ENCODE measurements at places on chromosomes 12 and 14.

- DNase-seq: peak; percentile 33
These were observed 20.1 kb upstream of the CERS5 start for GRCh38 chr12:50187084-50187900.

DNA sequence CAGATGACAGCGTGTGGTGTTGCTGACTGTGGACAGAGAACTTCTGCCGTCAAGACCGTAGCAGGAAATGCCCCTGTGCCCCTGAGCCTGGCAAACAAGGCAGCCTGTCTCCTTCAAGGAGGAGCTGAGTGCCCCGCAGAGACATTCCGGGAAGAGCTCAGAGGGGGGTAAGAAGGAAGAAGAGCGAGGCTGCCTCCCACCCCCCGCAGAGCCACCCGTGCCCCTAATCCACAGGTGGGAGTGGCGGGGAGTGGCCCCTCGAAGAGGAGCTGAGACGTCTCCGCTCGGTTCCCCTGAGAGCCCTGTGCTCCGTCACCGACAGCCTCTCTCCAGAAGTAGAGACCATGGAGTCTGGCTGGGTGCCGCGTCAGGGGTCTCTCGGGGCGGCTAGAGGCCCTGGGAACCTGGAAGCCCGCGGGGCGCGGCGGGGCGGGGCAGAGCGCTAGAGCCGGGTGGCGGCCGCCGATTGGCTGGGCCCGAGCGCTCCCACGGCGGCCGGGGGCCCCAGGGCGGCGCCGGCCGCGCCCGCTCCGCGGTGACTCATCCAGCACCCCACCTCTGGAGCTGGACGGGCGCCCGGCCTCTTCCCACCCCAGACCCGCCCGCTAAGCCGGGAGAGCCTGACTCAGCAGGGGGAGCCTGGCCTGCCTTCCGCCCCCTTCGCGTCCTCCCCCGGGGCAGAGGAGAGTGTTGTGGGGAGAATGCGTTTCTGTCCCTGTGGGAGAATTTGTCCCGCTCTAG is 25.2 kb upstream of the KRT78 start:
- DNase-seq: peak; percentile 69

- DNase-seq: no peak
These were observed 1510.3 kb upstream of the SEL1L start for GRCh38 chr14:83044001-83044400.

- no peak for DNase-seq
These were observed 73.4 kb downstream of the DUSP6 start for GRCh38 chr12:89278862-89279261.

DNA sequence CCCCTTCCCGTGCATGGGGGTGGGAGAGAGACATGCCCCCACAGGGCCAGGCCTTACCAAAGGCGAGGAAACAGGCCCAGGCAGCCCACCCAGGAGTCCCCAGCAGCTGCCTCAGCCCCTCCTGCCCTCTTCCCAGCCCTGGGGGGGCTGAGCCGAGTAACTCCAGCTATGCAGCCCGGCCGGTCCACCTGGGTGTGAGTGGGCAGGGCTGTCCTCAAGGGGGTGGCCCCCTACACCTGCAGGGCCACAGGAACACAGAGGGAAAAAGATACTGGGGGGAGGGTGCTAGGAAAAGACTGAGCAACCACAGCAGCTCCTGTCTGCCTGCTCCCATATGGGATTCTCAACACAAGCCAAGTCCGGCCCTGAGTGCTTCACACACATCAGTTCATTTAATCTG is 7.6 kb downstream of the FIGNL2 start:
- no peak for DNase-seq

GRCh38 chr12:8948701-8949341 is 624 bp downstream of the M6PR start:
- peak; percentile 27 for DNase-seq

- no peak for DNase-seq
These were observed 3.3 kb downstream of the ZC3H10 start for GRCh38 chr12:56121204-56121870.

DNA sequence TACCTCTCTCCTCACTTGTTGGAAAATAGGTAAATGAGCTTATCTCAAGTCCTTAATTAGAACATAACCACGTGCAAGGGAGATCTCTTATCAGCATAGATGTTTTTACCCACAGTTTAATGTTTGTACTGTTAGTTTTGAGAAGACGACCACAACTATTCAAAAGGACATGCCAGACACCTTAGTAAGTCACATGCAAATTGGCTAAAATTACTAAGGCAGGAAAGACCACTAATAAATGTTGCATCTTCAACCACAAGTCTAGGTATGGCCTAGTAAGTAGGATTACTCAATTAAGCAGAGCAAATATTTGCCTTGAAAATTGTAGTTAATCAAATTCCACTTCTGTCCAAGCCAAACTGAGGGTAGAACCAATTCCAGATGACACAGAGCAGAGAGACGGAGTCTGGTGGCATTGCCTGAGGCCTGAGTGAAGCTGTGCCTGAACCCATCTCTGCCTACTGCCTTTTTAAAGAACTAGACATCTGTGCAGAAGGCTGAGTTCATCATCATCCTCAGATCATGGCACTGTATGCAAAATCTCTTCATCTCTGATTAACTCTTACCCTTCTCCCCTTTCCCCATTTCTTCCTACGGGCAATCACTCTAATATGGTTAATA is 29.7 kb upstream of the CHST11 start:
- no peak for DNase-seq

GRCh38 chr14:76919431-76920330 is 93.5 kb downstream of the LRRC74A start:
- DNase-seq: no peak

DNA sequence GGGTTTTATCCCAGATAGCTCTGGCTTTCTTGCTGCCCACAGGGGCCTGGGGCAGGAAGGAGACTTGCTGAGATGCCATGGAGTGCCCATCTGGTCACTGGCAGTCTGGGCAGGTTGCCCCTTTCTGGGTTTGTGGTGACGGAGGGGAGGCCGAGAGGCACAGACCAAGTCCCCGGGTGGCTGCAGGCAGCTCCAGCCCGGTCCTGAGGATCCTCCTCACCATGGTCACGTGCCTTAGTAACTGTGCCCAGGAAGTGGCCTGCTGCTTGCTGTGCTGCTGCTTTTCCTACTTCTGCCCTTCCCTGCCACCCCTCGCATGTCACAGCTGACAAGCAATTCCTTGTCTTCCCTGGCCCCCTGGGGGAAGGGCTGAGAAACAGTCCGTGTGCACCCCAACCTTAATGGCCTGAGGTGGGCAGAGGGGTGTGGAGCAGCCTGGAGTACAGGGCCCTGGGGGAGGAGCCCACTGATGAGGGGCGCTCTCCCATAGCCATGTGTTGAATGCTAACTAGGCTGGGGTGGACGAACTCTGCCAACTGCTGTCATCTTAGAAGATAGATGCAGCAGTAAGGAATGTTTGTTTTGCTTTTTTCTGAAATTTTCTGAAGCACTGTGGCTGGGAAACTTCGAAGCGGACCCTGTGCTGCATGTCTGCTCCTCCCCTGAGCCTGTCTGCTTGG is 54.9 kb upstream of the SRSF5 start:
- DNase-seq: no peak

GRCh38 chr12:53184828-53185227 is 4.1 kb upstream of the CSAD start:
- DNase-seq: no peak

GRCh38 chr14:72499746-72500145 is 394.2 kb downstream of the DPF3 start:
- no peak for DNase-seq

DNA sequence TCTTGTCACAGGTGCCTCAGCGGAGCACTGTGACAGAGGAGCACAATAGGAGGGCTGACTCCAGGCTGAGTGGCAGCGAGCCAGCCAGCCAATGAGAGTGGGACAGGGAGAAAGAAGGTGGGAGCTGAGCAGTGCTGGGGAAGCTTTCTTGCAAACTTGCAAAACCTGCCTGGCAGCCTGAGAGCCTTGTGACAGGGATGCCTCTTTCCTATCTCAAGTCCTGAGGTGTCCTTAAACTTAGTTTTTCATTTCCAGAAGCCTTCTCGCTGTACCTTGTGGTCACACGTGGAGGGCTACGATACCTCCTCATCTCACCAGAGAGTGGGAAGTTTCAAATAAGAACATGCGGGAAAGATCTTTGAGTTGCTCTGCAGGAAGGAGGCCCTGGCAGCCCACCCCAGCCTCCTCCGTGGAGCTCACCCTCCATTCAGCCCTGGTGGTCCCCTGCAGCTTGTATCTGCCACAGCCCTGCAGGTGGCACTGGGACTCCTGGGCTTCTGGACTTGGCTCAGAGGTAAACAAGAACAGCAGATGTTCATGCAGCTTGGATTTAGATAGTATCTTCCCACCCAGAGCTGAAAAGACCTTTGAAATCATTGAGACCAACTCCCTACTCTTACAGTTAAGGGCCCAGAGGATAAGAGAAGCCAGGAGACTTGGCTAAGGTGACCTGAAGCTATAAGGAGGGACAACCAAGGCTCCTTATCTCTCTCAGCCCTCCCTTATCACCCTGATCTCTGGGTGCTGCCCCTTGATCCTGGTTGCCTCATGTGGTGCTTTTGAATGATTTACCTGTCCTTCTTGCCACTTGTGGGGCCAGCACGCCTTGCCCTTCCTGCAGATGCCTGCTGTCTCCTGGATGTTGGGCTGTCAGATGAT is 153.5 kb upstream of the MAX start:
- DNase-seq: no peak

GRCh38 chr14:99604766-99605298 is 825 bp upstream of the CCDC85C start:
- no peak for DNase-seq

- no peak for DNase-seq
These were observed 95.3 kb downstream of the CATSPERB start for GRCh38 chr14:91636604-91637003.

DNA sequence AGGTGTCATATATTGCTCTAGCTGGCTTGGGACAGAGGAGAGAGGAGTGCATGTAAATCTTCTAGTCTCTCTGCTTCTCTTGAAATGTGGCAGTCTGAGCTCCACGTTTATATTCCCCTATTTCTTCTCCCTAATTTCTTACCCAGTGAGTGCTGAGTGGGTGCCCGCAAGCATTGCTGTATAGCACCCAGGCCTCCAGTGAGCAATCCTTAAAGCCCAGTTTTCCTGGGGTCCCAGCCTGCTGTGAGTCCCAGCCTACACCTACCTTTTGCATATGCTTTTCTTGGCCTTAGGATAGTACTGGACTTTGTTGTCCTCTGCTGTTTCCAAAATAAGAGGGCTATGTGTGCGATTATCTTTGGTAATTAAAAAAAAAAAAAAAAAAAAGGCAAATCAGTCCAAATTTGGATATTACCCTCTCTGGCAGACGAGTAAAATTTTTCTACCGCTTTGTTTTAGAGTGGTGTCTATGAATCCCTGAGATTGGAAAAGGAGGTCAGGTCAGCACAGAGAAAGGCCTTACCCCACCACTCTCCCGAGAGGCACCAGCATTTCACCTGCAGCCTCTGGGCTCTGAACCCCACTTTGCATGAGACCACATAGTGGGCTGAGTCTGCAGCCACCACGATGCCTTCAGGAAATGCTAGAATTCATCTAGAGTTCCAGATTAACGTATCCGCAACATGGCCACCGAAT is 1.1 kb downstream of the MGST1 start:
- DNase-seq: no peak

DNA sequence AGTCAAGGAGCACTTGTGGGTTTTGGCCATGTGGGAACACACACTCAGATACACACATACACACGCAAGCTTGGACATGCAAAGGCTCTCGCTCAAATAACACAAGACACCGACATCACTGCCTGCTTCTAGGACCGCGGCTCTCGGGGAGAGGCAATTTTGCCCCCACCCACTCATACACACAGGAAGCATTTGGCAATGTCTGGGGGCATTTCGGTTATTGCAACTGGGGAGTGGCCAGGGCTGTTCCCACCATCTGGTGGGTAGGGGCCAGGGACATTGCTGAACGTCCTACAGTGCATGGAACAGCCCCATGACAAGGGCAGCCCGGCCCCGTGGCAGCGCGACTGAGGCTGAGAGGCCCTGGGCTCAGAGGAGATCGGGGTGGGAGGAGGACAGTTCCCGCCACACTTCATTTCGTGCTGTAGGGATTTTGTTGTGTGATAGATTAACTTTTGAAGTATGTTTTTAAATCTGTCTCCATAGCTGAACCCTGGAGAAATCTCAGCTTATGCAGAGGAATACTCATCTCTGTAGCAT is 35.6 kb downstream of the RIMBP2 start:
- DNase-seq: no peak

Measured in activated CD4-positive, alpha-beta memory T cell treated with anti-CD3 and anti-CD28 coated beads, Interleukin-2, amount 10 ng/mL, durations not matched to agents 7 days and 5 days (primary cell).